ENCODE measurements at places on chromosomes 3 and 15.

GRCh38 chr3:134311265-134311664 lies 60.6 kb upstream of the RYK start:
- DNase-seq: no peak

DNA sequence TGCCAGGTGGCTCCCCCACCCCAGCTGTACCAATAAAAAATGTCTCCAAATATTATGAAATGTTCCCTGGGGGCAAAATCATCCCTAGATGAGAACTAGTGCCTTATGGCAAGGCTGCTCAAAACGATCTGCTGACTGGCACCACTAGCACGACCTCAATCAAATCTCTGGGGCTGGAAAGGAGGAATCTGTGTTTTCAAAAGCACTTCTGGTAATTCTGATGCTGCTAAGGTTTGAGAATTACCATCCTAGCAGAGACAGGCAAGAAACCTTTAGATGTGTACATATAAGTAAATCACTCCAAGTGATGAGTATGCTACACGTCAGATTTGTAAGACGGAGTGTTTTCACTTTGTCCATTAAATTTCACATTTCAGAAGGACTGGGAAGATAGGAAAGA lies 360.1 kb upstream of the THRB start:
- no peak for DNase-seq

DNA sequence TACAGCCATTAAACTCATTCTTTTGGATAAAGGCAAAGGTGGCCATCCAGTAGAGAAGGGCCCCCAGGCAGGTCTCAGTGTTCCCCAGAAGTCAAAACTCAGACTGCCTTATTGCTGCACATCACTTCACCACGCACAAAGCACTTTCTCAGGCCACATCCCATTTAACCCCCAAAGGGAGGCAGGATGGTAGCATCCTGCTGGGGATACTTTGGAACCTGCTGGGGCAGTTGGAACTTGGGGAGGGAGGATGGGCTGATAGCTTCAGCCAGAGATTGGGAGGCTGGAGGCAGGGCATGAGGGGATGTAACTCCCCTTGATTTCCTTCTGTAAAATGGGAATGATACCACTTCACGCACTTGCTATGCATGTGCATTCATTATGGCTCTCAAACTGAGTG lies 5.0 kb downstream of the ITPKA start:
- no peak for DNase-seq

DNA sequence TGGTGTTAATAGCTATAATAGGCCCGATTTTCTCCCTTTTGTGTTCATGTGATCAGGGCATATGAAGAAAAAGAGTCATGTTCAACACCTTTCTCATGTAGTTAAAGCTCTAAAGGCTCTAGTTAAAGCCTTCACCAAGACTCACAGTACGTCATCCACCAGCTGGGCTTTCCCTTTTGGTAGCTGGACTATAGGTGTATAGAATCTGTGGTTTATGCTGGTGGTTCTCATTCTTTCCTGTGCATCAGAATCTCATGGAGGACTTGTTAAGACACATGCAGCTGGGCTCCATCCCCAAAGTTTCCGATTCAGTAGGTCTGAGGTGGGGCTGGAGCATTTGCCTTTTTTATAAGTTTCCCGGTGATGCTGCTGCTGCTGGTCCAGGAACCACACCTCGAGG lies 31.0 kb downstream of the CFAP91 start:
- DNase-seq: no peak

GRCh38 chr3:70264122-70264780 lies 48.2 kb downstream of the MDFIC2 start:
- DNase-seq: no peak

GRCh38 chr15:31325595-31326155 lies 960 bp upstream of the KLF13 start:
- DNase-seq: peak; percentile 38

DNA sequence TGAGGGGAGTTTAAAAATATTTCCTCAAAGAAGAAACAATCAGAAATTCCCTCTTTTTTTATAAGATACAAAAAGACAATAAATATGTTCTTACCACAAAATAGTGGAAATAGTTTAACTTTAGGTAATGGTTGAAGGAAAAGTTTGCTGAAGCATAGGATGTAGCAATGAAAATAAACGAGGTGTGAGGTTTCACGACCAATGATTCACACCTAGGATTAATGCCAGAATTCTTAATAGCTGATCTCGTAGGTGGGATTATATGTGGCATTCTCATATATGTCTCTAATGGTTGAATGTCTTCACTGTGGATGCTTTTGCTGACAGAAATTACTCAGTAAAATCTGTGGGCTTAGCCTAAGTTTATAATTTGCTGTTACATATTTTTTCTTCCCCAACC lies 467.7 kb downstream of the FGF12 start:
- no peak for DNase-seq

DNA sequence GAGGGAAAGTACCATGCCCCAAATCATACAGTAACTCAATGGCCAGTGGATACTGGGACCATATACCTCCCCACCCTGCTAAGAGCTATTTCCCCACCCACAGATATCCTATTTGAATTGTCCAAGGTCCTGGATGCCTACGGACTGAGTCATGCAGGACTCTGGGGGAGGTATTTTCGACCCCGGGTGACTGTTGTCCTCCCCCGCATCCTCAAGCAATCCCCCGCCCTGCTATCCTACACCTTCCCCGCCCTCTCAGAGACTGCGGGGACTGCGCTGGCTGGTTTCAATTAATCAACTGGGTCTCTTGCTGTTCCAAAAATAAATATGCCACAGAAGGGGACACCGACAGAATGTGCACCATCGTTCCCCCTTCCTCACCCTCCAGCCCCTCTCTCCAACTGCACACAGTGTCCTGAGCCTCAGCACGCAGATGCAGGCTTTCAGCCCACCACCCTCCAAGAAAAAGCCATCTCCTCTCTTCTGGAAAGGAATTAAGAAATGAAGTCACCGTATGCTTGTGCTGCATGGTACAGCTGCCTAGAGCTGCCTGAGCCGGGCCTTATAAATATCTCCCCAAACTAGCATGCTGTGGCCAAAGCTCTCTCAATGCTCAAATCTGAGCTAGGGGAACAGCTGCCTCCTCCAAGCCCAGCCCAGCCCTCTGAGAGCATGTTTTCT lies 8.1 kb downstream of the CAV3 start:
- no peak for DNase-seq

- no peak for DNase-seq
Observed at GRCh38 chr3:8420612-8421011, 81.0 kb upstream of the LMCD1 start.

GRCh38 chr15:95829062-95829461 lies 501.4 kb upstream of the NR2F2 start:
- DNase-seq: no peak

- no peak for DNase-seq
Observed at GRCh38 chr3:12042638-12043037, 38.5 kb downstream of the SYN2 start.

GRCh38 chr3:181178991-181179390 lies 189.5 kb upstream of the DNAJC19 start:
- no peak for DNase-seq

DNA sequence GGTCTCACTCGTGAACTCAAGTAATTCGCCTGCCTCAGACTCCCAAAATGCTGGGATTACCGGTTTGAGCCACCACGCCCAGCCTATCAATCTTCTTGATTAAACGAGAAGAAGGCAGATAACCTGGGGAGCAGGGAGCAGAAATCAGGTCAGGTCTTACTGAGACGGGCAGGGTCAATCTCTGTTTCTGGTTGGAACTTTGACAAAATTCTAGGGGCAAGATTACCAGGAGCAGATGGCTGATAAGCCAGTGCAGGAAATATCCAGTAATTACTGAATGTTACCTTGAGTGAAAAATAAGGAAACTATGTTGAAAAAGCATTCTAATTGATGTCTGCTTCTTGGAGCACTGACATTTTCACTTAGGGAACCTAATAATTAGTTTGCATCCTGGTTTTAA lies 24.4 kb upstream of the GOLM2 start:
- DNase-seq: no peak

DNA sequence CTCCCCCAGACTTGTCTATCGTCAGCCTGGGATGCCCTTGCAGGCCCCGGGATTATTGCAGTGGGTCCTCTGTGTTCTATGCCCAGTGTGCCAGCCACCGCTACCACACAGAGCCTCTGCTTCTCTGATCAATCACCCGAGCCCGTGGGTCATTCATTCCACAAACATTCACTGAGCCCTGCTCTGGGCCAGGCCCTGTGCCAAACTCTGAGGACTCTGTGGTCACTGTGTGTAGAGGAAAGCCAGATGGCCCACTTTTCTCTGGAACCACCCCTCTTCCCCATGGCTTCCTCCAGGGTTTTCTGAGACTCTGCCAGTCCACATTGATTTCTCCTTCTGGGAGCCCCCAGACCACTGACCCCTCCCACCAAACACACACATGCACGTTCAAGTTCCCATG lies 55.5 kb downstream of the BSN start:
- DNase-seq: no peak

- no peak for DNase-seq
Observed at GRCh38 chr3:159782724-159783421, 205.8 kb upstream of the IL12A start.

- no peak for DNase-seq
Observed at GRCh38 chr15:83356501-83357399, 72.3 kb upstream of the BNC1 start.

GRCh38 chr3:100195375-100195774 lies 65.4 kb upstream of the TBC1D23 start:
- no peak for DNase-seq

DNA sequence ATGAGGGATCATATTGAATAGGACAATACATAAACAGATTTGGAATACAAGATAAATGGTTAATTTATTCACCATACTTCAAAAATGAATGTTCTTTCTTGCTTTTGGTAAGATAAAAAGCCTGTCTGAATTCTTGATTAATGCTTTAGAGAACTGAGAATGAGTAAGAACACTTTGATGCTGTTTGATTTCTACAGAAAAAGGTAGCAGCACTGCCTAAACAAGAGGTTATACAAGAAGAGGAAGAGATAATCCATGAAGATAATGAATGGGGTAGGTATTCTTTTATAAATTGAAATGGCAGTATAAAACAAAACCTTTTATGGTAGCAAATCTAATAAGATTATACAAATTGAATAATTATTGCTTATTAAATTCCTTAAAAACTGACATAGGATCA lies 15.3 kb downstream of the UBA5 start:
- DNase-seq: no peak

DNA sequence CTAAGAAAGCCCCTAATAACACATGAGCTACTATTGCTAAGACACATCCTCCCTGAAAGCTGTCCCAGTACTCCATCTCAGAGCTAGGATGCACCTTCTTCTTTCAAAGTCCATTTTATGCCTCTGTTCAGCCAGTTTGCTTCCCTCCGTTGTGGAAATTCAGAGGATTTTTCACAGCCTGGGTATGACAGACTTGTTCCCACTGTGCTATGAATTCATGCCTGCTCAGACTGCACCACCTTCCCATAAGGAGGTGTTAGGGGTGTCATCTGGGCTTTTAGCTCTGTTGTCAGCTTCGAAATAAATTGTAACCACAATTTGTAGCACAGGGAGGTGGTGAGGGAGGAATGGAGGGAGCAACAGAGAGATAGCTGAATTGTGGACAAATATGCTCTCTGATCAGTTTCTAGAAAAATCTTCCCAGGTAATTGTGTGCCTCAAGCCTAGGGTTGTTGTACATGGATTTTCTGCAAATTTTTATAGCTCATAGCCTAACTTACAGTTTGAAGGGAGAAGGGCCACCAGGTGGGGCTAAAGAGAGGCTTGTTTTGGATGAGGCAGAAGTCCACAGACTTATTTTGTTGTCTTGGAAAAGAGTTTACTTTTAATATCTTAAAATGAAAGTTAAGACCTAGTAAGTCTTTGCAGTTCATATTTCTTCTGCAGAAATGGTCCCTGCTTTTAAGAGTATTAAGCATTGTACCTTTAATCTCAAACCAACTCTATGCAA lies 462.0 kb downstream of the PDCD6IP start:
- peak; percentile 36 for DNase-seq

DNA sequence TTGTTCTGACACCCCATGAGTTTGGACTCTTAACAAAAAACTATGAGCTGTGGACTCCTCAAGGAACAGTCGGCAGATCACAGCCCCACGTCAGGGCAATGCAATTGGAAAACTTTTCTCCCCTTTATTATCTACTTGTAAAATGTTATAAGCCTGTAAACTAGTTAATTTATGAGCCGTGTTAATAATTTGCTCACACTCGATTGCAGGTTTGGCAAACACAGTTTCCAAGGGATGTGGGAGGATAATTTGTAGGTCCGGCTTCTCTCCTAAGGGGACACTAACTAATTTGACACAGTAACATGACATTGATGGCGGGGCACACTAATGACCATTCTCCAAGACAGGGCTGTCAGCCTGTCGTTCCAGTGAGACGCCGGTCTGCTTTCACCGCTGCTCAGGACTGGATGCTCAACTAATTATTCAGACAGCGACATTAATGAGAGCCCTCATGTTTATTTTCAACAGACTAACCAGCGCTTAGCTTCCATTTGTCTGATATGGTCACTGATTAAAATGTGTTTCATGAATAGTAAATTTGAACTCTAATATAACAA lies 222.1 kb downstream of the FOXP1 start:
- no peak for DNase-seq

DNA sequence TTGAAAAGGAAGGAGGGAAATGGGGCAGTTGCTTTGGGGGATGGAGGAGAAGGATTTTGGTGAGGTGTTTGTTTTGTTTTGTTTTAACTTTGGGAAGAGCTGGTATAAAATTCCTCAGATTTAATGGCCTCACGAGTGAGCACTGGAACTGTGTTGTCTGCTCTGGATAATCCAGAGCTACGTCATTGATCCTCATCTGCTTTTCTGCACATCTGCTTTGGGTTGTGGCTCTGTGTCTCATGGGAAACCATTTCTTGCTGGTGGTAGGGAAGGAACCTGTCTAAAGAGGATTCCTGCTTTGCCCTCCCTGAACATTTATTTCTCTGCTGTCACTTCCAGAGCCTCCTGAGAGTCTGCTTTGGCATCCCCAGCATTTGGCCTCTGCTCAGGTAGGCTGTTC lies 3.1 kb downstream of the SNRK start:
- DNase-seq: no peak

DNA sequence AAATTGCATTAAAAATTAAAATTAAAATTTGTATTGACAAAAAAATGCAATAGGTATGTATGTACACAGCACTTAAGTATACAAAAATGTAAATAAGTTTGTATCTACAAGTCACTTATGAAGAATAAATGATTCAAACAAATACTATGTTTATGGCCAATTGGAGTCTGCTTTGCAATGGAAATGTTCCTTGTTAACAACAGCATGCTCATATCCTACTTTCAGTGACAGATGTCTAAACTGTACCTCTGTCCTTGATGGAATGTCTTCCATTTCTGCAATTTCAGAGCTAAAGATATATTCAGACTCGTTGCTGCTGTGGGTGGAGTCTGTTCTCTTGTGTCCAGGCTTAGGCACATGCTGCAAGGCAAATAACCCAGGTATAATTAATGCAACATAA lies 64.1 kb upstream of the MYO5C start:
- DNase-seq: no peak

DNA sequence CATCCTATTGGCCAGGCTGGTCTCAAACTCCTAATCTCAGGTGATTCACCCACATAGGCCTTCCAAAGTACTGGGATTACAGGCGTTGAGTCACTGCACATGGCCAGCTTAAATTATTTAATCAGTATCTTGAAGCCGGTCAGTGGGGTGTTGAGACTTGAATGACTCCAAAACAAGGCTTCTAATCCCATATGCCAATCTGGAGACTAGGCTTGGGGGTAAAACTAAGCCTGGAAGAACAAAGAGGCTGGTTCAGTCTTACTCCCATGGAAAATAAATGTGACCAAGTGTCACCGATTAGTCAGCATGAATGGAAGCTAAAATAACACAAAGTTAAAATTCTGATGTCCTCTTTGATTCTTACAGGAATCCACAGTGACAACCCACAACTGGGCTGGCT lies 509.1 kb downstream of the FOXP1 start:
- DNase-seq: no peak
